OCI-LY7 (cell line): ENCODE measurements at places on chromosomes 3 and 15. TPM values are rescaled to one million over a fixed set of nuclear protein-coding genes. Genes with fewer than 3 reads are reported as not detected.

Gene ELL3
- total RNA-seq: 116 and 134 TPM in 2 replicates

Gene CACNA2D2
- 0.21 and 0.28 TPM in 2 replicates for total RNA-seq

Gene MKRN3
- total RNA-seq: not detected in 2 replicates

Gene CTXND1
- not detected in 2 replicates for total RNA-seq

Gene ALS2CL
- 0.07 TPM in 1 of 2 replicates, not detected in the other for total RNA-seq

Gene ATP13A5
- not detected in 2 replicates for total RNA-seq

Gene HTD2
- total RNA-seq: 8.0 and 13.0 TPM in 2 replicates

Gene CEP97
- 43.5 and 46.7 TPM in 2 replicates for total RNA-seq

Gene STAC
- not detected in 2 replicates for total RNA-seq

Gene CYP1A1
- total RNA-seq: 0.22 and 0.29 TPM in 2 replicates

GRCh38 chr3:48247401-48247811 is 6.5 kb downstream of the ZNF589 start:
- DNase-seq: no peak

GRCh38 chr3:51997935-51998596 is 2.4 kb upstream of the RPL29 start:
- no peak for DNase-seq

DNA sequence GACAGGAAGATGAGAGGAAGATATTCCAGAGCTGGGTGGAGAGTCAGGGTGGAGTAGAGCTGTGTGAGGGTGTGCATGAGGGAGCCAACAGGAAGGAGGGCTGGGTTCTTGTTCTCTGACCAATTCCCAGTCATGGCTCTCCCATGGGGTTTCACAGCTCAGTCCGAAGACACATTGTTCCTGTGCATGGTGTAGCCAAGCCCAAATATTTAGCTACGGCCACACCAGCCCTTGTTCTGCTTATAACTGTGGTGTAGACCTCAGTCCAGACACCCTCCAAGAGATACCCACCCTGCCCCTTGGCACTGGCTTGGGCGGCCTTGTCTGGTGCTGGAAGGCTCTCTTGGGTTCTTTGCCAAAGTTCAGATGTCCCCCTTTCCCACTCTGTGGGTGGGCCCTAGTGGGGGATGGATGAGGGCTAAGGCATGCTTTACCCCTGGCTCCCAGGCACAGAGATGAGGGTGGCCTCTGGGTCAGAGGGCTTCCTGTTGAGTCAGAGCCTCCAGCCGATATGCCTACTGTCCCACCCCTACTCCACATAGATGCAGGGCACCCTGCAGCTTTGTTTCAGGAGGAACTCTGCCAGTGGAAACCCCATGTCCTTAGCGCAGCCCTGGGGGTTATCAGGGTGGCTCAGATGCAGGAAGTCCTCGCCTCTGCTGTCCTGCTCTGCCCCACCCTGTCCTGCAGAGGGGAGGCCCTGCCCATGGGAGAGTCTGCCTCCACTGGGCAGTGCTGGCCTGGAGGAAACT is 271.2 kb upstream of the CTDSPL start:
- DNase-seq: no peak

DNA sequence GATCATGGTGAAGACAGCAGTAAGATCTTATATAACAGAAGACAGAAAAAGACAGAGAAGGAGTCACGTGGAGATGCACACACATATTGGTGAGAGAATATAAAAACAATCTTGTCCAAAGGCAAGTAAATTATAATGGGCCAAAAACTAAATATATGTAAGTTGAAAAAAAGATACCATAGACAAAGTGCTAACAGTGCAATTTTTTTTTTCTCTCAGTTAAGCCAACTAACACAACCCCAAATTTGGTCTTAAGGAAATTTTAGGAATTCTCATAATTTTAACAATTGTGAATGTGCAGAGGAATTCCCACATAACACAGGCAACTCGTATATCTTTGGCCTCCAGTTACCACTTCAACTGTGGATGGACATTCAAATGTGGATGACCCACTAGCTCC is 432.2 kb downstream of the SOX2 start:
- DNase-seq: no peak

- DNase-seq: peak; percentile 62
Measured at GRCh38 chr3:8622873-8623691, 21.5 kb downstream of the SSUH2 start.

DNA sequence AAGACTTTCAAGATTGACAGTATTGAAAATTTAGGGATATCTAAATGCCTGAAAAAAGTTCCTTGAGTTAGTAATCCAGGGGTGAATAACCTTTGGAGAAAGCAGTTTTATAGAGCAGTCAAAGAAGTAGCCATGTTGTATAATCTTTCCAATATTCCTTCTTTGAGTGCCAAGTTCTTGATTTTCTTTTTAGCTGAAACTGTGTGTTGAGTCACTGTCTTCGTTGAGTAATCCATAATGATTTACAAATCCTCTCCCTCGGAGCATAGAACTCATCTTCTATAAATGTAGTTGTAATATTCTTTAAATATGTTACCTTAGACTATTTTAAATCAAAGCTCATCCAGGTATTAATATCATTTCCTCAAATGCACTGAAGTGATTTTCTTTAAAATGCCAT is 135.2 kb downstream of the BBX start:
- no peak for DNase-seq

DNA sequence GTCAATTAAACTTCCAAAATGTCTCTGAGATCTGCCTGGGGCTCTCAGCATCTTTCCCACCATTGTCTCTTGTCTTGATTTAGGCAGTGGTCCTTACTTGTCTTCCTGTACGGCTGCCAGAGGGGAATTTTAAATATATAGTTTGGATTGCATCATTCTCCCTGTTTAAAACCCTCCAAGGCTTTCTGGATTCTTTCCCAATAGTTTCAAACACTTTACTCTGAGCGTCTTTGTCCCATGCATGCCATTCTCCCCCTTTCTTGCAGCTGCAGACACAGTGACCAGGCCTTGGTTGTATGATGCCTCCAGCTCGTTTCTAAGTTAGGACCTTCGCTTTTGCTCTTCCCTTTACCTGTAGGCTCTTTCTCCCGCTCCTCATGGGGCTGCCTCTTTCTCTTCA is 323.3 kb upstream of the CTNNB1 start:
- no peak for DNase-seq

DNA sequence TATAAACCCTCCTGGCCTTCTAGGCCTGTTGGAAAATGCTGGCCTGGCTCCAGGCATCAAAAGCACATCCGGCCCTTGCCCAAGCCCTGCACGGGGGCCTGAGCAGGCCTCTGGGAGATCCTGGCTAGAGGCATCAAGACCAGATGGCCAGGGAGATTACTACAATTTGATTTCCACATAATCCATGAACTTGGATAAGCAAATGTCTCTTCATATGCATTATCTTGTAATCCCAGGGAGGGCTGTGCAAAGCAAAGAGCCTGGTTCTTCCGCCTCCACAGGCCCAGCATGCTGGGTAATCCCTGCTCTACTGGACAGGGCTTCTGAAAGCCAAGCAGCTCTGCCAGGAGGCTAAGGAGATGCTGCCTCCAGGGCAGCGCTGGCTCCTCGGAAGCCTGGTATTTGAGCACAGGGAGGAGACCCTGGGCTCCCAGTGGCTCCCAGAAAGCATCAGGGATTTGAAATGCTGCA is 18.2 kb downstream of the MRPL46 start:
- no peak for DNase-seq

DNA sequence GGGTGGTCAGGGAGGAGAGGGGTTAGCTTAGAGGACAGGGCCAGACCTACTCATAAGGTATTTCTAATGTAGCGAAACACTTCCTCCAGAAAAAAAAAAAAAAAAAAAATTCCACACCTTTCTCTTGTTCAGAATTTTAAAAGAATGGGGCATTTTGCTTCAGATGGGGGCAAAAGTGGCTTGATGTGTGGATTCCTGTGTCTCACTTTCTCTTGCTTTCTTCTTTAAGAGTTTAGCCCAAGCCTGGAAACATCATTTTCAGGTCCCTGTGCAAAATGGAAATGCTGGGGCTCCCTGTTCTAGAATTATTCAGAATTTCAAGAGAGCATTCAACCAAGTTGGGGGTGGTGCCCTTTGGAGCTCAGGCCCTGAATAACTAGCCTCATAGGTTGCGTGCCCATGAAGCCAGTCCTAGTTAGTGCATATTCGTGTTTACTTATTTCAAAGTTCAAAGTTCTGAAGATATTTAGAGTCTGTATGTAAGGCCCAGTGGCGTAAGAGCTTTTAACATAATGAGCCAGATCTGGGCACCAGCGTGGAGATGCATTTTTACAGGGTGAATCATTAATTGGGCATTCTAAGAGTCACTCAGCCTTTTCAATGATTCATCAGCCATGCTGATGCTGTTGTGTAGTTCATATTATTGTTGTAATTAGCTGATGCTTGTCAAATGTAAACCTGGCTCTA is 104.5 kb downstream of the RPLP1 start:
- no peak for DNase-seq

DNA sequence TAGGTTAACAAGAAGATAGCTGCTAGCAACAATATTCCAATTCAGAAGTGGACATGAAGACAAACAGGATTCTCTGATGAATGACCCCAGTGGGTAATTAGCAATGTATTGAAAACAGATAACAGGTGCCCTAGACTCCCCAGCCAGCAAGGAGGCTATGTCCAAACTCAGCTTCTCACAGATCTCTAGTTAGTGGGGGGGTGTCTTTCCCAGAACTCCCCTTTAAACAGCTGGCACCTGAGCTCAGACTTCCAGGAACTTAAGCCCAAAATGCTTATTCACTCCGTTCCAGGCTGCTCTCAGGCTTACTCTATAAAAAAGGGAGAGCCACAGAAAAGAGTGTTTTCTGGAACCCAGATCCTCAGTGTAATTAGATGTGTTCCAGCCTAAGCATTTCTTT is 423.0 kb upstream of the THBS1 start:
- DNase-seq: no peak

- no peak for DNase-seq
Measured at GRCh38 chr3:135691240-135691639, 274.3 kb upstream of the PPP2R3A start.

GRCh38 chr15:34179234-34179633 is 30.7 kb downstream of the KATNBL1 start:
- DNase-seq: no peak

GRCh38 chr15:42405863-42406482 is 46.7 kb downstream of the CAPN3 start:
- DNase-seq: no peak

DNA sequence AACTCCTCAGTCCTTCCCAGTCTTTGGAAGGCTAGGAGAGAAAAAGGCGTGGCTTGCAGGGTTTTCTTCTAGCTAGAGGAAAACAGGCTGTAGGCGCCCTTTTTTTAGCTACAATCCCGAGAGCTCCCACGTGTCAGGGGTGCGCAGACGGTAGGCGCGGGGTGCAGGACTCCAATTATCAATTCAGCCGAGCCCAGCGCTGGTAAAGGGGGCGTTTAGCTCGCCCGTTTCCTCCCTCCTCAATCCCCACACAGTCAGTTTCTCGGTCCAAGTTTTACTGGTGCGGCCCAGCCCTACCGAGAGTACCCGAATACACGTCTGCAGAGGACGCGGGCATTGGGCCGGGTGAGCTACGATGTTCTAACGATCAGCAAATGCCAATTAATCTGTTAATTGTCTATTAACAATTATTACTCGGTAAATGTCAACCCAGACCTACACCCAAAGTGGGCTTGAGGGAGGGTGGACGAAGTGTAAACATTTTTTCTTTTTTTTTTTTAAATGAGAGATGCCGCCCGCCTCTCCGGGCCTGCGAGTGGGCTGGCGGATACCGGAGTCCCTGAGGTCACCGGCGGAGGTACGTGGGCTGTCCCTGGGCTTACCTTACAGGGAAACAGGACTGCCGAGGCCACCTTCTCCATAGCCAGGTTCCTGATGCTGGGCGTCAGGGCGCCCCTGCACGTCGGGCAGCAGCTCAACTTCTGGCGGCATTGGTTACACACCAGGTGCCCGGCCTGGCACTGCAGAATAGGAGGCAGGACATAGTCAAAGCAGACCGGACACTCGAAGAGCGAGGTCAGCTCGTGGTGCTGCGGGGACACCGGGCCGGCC is 923 bp downstream of the SIAH2 start:
- peak; percentile 34 for DNase-seq

DNA sequence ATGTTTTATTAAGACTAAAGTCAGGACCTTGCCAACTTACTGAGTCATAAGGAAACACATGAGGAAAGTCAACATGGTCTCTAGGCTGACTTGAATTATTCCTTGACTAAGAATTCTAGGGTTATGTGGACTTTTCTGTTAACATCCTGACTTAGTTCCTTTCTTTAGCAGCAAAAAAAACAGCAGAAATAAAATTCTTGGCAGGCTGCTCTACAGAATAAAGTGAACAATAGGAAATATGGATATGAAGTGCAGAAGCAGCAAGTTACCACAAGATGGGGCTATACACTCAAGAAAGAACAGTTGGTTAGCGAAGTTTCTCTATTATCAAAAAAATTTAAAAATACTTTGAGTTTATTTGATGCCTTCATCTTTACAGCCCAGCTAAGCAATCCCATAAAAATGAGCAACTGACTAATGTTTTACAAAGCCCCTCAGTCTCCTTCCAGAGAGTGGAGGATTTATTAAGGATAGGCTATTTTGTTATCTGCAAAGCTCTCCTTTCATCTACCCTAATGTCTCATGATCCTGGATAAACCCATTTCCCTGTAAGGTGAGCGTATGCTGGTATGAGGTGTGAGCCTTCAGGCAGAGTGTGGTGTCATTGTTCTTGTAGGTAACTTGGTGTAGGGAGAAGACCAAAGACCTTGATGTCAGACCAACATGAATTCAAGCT is 23.1 kb upstream of the MCCC1 start:
- DNase-seq: peak; percentile 70

- DNase-seq: no peak
Measured at GRCh38 chr3:172133838-172134237, 94.5 kb downstream of the FNDC3B start.

DNA sequence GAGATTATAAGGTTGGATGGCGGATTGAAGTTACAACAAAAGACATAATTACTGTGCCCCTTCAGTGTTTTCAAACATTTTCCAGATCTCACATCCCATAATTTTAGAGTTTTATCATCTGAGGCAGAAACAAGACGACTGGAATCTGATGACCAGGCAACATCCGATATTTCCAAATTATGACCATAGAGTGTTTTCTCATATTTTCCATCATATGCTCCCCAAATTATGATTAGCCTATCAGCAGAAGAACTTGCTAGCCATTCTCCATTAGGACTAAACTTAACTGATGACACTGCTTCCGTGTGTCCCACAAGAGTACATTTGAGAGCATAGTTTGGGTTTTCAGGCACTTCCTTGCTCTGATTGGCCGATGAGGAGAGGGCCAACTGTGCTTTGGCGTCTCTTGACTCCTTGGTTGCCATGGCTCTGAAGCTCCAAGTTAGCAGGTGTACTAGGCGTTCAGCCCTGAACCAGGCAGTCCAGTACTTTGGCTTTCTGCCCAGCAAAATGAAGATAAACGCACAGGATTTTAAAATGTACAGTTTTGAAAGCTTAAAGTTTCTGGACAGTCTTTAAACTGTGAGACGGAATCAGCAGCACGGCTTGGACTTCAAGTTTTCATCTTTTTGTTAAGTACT is 638 bp downstream of the WDR5B start:
- DNase-seq: peak; percentile 77

DNA sequence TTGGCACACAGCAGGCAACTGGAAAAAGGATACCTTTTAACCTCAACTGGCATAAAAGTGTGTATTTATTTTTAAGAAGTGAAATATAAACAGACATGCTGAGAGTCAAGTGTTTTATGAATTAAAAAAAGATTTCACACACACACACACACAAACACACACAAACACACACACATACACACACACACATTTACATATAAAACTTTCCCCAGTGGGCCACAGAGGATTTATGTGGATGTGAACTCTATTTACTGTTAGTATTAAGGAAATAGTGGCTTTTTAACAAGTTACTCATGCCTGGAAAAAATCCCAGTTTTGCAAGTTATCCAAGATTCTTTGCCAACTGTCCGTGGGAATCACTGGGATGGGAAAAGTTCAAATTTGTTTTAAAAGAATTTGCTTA is 725.9 kb upstream of the NR2F2 start:
- no peak for DNase-seq
